ENCODE measurements at places on chromosomes 3 and 15. TPM values are rescaled to one million over a fixed set of nuclear protein-coding genes. Genes with fewer than 3 reads are reported as not detected.

The TM4SF1 gene
- total RNA-seq: 213 TPM

DNA sequence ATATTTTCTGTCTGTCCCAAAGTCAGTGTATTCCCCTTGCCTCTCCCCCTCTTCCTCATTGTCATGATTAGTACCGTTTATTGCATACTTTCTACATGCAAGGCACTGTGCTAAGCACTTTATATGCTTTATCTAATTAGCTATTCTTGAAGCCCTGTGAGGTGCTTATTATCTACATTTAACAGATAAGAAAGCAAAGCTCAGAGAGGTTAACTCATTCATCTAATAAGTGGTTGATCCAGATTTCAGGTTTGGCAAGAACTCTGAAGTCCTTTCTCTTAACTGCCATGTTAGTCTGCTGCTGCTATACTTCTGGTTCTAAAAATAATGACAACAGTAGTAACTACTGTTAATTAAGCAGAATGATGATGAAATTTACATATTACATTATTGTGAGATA is 13.5 kb downstream of the IQGAP1 start:
- no peak for DNase-seq

The LIPC gene
- total RNA-seq: 0.93 TPM

The OXNAD1 gene
- 7.4 TPM for total RNA-seq

The RARRES1 gene
- 323 TPM for total RNA-seq

The KLHL24 gene
- 62.6 TPM for total RNA-seq

The LRTM1 gene
- not detected for total RNA-seq

The MED12L gene
- 1.1 TPM for total RNA-seq

The STXBP5L gene
- 0.16 TPM for total RNA-seq

GRCh38 chr3:46868948-46869347 is 5.7 kb upstream of the MYL3 start:
- no peak for DNase-seq

DNA sequence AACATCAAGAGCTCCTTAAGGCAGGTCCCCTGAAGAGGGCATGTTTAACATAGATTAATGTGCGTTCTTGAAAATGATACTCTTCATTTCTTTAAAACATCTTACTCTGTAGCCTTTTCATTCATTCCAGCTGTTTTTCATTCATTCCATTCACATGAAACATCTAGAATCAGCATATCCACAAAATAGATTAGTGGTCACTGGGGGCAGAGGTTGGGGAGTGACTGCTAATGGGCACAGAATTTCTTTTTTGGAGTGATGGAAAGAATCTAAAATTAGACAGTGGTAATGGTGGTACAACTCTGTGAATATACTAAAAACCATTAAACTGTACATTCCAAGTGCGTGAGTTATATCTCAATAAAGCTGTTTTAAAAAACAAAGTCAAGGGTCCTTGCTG is 15.4 kb upstream of the CXCR6 start:
- DNase-seq: no peak

The WDR93 gene
- not detected for total RNA-seq

DNA sequence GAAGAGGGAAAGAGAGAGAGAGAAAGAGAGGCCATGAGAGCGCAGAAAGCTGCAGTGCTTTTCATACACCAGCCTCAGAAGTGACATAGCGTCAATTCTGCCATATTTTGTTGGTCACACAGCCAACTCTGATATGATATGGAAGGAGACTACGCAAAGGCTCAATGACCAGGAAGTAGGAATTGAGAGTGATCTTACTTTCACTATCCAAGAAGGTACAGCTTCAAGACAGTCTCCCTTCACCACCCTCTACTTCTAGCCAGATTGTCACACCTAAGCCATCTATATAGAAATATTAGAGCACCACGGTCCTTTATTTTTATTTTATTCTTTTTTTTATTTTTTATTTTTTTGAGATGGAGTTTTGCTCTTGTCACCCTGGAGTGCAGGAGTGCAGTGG is 21.1 kb downstream of the PARP15 start:
- no peak for DNase-seq

The DNAH12 gene
- total RNA-seq: 0.10 TPM

DNA sequence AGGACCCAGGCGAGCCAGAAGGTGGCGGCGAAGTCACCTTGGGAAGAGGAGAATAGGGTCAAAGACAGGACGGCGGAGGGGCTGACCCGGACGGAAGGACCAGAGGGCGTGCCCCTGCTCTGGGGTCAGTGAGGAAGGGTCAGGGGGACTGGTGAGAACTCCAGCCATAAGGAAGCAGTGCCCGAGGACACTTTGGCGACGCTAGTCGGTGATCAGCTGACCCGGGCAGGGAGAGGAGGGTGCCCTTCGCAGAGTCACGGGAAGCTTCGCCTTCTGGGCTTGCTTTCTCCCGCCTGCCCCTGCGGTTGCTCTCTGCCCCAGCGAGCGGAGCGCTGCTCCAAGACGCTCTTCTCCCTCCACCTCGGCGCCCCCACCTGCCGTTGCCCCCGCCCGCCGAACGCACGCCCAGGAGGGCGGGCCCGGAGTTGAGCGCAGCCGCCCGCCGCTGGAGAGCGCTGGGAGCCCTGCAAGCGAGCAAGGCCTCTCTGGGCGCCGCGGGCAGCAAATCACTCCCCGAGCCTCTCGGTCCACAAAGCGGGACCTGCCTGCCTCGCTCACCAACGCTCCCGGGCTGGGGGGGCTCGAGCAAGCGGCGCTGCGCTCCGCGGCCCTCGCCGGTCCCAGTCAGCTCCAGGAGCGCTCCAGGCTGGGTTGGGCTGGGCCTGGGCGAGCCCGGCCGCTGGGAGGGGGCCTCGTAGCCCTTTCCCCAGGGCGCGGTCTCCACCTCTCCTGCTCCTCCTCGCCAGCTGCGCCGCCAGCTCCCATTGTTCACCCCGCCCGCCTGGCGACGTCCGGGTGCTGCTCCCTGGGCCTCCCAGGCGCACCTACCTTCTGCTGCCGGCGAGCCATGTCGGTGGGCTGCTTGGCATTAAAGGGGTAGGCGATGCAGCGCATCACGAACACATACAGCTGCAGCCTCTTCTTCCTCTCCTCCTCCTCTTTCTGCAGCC is 1.2 kb downstream of the CADPS start:
- no peak for DNase-seq

The LTF gene
- 5.5 TPM for total RNA-seq

- DNase-seq: no peak
Observed at GRCh38 chr15:85600001-85600400, 194.7 kb downstream of the KLHL25 start.

The DUSP7 gene
- total RNA-seq: 54.1 TPM

The SIDT1 gene
- 1.8 TPM for total RNA-seq

DNA sequence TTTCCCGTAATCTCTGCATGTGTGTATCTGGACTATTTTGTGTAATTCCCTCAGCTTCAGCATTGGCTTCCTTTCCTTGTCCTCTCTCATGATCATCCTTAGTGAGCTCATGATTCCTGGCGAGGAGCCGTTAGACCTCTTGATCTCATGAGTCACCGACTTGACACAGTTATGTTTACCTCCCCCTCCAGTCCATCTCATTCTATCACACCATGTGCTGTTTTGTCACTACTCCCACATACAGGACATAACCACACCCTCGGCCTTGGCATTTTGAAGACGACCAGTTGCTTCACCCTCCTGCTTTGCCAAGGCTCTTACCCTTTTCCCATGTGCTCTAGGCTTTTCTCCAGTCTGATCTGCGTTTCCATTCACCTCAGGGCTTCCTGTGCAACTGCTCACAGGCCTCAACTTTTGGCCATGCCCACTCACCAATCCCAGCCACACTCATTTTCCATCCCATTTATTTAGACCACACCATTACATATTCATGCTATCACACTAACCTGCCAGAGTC is 41.5 kb downstream of the CP start:
- peak; percentile 83 for DNase-seq

GRCh38 chr3:152428577-152428976 is 159.8 kb downstream of the MBNL1 start:
- no peak for DNase-seq

GRCh38 chr3:10370429-10370828 is 49.5 kb upstream of the SEC13 start:
- DNase-seq: no peak

The BSN gene
- total RNA-seq: 0.42 TPM

The GHSR gene
- total RNA-seq: not detected

The CHDH gene
- total RNA-seq: 1.1 TPM

GRCh38 chr3:155233213-155233612 is 60.3 kb downstream of the STRIT1 start:
- no peak for DNase-seq

DNA sequence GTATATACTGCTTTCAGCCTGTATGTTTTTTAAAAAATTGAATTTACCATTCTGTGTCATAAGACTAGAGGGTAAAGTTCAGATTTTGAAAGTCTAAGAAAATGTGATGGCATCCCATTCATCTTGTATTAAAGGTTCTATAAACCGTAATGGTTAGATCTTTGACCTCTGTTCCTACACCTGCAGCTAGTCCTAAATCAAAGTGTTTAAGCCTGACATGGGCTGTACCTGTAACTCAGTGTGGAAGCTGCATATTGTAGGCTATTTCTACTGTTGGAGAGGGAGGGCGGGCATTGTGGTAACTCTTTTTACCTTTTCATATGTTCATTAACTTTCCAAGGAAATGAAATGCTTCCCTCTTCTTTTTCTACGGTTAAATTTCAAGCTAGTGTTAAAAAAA is 53.9 kb downstream of the ARHGEF26 start:
- DNase-seq: no peak

DNA sequence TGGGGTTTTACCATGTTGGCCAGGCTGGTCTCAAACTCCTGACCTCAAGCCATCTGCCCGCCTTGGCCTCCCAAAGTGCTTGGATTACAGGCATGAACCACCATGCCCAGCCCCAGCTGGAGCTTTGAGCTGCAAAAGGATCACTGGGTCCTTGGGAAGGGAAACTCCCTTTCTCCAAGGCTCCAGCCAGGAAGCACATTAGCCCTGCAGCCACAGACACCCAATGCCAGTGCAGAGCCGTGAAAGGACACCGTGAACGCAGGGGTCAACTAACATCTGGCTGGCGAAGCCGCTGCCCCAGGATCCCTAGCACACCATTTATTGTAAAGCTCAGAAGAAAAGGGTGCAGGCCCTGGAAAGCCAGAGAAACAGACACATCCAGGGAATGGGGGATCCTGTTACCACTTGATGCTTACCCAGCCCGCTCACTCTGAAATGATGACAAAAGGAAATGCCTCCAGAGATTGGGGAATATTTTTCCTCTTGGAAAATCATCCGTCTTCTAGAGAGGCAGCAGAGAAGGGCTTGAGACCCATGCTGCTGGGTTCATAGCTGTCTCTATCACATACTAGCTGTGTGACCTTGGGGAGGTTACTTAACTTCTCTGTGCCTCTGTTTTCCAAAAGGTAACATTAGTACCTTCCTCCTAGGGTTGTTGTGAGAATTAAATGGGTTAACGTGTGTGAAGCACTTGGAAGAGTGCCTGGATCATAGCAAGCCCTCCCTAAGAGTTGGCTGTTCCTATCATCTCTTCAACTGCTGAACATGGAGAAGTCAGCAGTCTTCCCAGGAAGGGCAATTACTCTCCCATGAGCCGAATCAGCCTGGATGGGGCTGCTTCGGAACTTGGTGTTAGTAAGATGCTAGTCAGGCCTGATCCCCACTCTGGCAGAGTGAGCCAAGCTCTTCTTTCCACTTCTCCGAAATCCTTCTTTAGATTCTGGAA is 40.8 kb downstream of the LMCD1 start:
- DNase-seq: no peak

- DNase-seq: no peak
Observed at GRCh38 chr3:146532406-146532805, 12.0 kb downstream of the PLSCR1 start.

The ITGA11 gene
- 154 TPM for total RNA-seq

The GPR156 gene
- total RNA-seq: 0.49 TPM

GRCh38 chr15:90989040-90989768 is 5.1 kb downstream of the PRC1 start:
- DNase-seq: no peak

DNA sequence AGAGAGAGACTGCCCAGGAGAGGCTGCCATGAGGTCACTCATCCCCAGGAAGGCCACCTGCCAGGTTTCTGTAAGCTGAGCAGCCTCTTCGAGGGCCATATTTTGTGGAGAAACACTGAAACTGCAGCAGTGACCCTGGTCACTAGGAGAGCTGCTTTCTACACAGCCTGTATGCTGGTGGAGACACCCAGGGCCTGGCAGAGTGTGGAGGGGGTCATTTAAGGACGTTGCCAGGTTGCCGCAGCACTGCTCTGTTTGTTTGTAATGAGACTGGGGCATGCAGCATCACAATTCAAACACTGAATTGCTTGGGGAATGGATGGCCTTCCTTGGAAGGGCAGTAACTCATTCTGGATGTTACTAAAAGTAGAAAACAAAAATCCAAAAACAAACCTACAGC is 104.9 kb upstream of the TRIM42 start:
- no peak for DNase-seq

DNA sequence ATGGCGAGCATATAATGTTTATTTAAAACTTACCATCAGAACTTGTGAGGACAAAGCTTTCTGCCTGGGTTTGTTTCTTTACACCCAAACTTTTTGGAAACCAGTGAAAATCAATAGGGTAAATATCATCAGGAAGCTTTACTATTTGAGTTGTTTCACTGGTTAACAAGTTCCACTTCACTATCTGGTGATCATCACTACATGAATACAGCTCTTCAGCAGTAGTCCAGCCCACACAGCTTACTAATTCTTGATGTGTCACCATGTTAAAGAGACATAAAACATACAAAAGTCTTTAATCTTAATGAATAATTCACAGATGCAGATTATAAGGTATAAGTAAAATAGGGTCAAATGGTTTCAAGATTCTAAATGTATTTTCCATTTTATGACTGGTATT is 17.6 kb downstream of the IFT80 start:
- DNase-seq: no peak

GRCh38 chr15:68783226-68784058 is 37.3 kb downstream of the ANP32A start:
- DNase-seq: no peak

The EPB42 gene
- total RNA-seq: not detected

DNA sequence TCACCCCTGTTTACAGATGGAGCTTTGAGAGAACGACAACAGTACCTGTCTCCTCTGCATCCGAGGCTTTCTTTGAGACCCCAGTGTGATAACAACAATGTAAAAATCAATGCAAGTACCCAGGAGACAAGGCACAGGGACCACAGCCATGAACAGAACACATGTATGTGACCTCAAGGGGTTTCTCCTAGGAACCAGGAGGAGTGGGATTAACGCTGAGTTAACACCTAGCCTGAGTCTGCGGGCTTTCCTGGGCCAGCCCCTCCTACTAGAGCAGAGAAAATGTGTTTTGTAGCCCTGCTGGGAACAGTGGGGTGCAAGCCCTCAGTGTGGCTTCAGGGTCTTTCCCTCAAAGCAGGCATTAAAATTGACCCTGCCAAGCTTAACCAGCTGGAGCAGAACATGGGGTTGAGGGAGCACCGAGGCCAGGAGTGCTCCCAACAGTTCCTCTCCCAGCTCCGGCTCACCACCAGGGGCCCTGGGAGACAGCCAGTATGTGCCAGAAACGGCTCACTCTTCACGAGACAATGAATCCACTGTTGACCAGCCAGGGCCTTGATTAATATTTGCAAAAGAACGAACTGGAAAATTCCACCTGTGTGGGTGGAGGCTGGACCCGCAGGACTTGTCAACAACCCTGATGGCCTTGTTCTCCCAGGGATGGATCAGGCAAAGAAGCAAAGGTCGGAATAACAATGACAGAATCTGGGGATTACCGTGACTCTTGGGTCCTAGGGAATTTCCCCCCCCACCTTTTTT is 3.6 kb downstream of the CHDH start:
- no peak for DNase-seq

Measured in aorta (tissue), 5 donors.